ENCODE measurements at places on chromosomes 7 and 10. TPM values are rescaled to one million over a fixed set of nuclear protein-coding genes. Genes with fewer than 3 reads are reported as not detected.

SUGCT gene
- 1.1 TPM for total RNA-seq

LHPP gene
- 4.1 TPM for total RNA-seq

ASB4 gene
- not detected for total RNA-seq

PTTG1IP2 gene
- not detected for total RNA-seq

EGFR gene
- total RNA-seq: 0.26 TPM

VGF gene
- total RNA-seq: not detected

GPR22 gene
- total RNA-seq: not detected

Data from dermis microvascular lymphatic vessel endothelial cell (primary cell).